ENCODE measurements at places on chromosomes 12 and 14. TPM values are rescaled to one million over a fixed set of nuclear protein-coding genes. Genes with fewer than 3 reads are reported as not detected.

P2RX2 gene
- 0.25 TPM for total RNA-seq

SMAGP gene
- total RNA-seq: 9.7 TPM

PCED1B gene
- total RNA-seq: 8.2 TPM

ETFBKMT gene
- 3.9 TPM for total RNA-seq

SPIC gene
- 0.28 TPM for total RNA-seq

DNAI7 gene
- 11.9 TPM for total RNA-seq

RCOR1 gene
- 31.6 TPM for total RNA-seq

BDKRB1 gene
- 0.18 TPM for total RNA-seq

ACSM4 gene
- not detected for total RNA-seq

FKBP3 gene
- 41.9 TPM for total RNA-seq

CD163L1 gene
- total RNA-seq: 4.0 TPM

LMO3 gene
- total RNA-seq: 171 TPM

SERPINA12 gene
- total RNA-seq: not detected

C12orf50 gene
- total RNA-seq: 0.12 TPM

CACNA2D4 gene
- 1.5 TPM for total RNA-seq

FAIM2 gene
- 0.57 TPM for total RNA-seq

- peak overlapping the region; percentile 27 for H3K27ac ChIP-seq
- H3K36me3 ChIP-seq: no peaks in the 10 kb centered on the region
- H3K4me3 ChIP-seq: no peak overlapping the region
- no peaks in the 10 kb centered on the region for H3K27me3 ChIP-seq
Observed at GRCh38 chr14:54665946-54666345, 99.0 kb downstream of the SAMD4A start.

- peaks cover 16% of the 10 kb centered on the region for H3K4me1 ChIP-seq
- H3K4me3 ChIP-seq: no peak overlapping the region
- H3K27ac ChIP-seq: no peak overlapping the region
- no peaks in the 10 kb centered on the region for H3K27me3 ChIP-seq
- no peaks in the 10 kb centered on the region for H3K36me3 ChIP-seq
Observed at GRCh38 chr14:104696671-104697316, 7.4 kb downstream of the INF2 start.

DNA sequence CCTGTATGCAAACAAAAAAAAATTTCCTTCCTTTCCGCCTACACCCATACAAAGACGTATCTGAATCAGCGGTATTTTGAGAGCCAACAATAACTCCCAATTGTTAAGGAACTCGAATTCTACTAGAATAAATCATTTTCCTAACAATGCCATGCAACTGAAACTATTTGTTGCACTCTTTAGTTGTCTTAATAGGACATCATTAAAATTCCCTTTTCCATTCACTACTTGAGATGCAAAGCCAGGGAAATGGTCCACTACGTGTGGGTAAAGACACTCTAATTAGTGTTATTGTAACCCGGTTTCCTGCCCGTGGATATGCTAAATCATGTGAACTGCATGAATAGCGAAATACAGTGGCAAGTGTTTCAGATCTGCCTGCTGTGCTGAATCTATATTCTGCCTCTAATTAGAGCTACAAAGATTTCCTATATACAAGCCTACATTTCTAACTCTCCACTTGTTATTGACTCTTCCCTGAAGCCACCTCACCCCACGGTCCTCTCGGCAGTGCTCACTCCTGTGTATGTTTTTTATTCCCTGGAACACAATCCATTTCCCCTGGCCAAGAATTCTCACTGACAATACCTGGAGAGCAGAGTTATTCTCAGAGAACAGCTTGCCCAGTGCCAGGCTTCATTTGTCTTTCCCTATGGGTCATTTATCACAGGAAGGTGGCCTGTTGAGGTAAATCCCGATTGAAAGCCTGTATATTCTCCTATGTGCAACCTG is 168.3 kb downstream of the PAWR start:
- H3K36me3 ChIP-seq: no peaks in the 10 kb centered on the region
- no peak overlapping the region for H3K4me3 ChIP-seq
- no peaks in the 10 kb centered on the region for H3K27me3 ChIP-seq
- no peak for DNase-seq

DNA sequence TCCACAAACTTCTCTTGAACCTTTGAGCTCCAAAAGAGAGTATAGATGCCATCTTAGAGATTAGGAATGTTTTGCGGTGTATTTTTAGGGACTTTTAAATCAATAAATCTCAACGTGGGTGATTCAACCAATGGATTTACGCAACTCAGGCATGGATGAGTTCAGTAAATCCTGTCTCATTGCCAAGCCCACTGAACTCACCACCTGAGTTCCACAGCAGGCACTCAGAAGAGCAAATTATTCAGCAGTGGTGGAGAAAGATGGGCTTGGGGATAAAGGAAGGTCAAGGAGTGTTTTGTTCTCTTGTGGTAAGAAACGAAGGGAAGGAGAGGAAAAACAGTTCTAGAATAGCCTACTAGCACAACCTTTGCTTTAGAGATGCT is 68.7 kb upstream of the HMGA2 start:
- DNase-seq: no peak
- no peak overlapping the region for H3K27ac ChIP-seq
- no peaks in the 10 kb centered on the region for H3K4me1 ChIP-seq
- no peaks in the 10 kb centered on the region for H3K36me3 ChIP-seq
- H3K27me3 ChIP-seq: no peaks in the 10 kb centered on the region
- H3K4me3 ChIP-seq: no peak overlapping the region

DNA sequence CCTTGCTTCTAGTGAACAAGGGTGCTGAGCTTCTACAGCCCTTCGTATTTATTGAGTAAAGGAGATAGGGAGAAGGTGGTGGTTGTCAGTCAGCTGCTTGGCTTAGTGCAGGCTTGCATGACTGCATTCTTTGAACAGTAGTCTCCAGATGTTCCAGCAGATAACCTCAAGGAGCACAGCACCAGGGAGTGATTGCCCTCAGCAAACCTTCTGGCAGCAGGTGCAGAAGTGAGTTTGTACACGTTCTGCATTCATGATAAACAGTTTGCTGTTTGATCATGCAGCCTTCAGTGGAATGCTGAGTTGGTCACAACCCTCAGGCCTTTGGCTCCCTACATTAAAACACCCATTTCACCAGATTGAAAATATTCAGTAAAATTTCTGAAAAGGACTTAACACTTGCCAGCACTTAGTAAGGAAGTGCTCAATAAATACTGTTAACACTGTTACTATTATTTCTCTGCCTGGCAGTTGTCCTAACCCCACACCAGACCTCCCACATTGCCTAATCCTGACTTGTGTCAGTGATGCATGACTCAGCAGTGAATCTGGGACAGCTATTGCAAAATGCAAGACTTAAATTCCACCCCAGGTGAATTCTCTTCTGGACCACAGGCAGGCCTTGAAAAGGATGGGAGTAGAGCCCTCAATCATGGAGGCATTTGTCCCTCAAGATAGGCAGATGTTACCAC is 18.9 kb upstream of the CARMIL3 start:
- DNase-seq: no peak
- H3K36me3 ChIP-seq: no peaks in the 10 kb centered on the region
- no peaks in the 10 kb centered on the region for H3K4me1 ChIP-seq
- no peak overlapping the region for H3K4me3 ChIP-seq

DNA sequence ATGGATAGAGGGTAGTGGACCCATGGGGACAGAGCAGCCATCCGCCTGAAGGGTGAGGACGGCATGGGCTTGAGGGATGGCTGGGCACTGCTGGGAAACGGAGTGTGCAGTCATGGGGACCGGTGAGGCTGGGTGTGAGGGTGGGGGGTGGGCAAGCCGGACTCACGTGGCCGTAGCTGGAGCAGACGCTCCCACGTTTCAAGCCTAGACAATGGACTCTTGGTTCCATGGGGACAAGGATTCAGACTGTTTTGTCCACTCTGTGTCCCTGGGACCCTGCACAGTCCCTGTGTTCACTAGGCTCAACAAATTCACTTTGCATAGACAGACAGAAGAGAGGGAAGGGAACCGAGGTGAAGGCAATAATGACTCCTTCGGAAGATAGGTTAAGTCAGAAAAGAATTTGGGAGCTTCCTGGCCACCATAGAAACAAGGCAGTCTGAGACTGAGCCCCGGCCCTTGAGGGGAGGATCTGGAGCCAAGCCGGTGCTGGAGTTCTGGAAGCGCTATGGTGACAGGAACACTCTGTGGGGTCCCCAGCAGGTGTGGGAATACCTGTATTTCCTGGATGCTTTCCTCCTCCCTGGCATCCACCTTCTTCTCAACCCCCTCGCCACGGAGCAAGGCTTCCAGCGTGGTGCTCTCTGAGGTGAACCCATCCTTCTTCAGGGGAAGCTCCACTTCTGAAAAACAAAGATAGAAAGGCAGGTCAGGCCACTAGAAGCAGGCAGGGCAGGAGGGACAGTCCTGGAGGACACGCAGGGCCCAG is 162.5 kb downstream of the DPF3 start:
- H3K36me3 ChIP-seq: no peaks in the 10 kb centered on the region
- H3K4me1 ChIP-seq: no peaks in the 10 kb centered on the region
- H3K4me3 ChIP-seq: no peak overlapping the region
- H3K27me3 ChIP-seq: no peaks in the 10 kb centered on the region
- DNase-seq: no peak

- no peak for DNase-seq
- no peaks in the 10 kb centered on the region for H3K36me3 ChIP-seq
- no peaks in the 10 kb centered on the region for H3K27me3 ChIP-seq
Observed at GRCh38 chr12:46516933-46517578, 144.5 kb upstream of the SLC38A2 start.

DNA sequence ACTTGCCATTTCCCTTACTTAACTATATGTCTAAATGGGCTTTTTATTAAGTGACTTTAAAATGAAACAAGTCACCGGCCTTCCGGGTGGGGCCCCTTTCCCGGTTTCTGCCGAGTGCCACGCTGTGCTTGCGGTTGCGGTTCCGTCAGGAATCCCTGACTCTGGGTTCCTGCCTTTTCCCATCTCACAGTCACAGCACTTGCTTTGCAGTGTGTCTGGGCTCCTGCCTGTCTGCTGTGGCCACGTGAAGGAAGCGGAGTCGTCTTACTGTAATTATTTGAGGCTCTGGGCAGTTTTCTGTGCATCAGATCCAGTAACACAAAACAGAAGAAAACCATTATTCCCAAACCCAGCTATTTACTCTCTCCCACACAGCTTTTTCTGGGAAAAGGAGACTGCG is 44.0 kb upstream of the FRMD6 start:
- H3K27ac ChIP-seq: no peak overlapping the region
- H3K4me1 ChIP-seq: no peaks in the 10 kb centered on the region
- no peak overlapping the region for H3K4me3 ChIP-seq
- no peaks in the 10 kb centered on the region for H3K27me3 ChIP-seq

DNA sequence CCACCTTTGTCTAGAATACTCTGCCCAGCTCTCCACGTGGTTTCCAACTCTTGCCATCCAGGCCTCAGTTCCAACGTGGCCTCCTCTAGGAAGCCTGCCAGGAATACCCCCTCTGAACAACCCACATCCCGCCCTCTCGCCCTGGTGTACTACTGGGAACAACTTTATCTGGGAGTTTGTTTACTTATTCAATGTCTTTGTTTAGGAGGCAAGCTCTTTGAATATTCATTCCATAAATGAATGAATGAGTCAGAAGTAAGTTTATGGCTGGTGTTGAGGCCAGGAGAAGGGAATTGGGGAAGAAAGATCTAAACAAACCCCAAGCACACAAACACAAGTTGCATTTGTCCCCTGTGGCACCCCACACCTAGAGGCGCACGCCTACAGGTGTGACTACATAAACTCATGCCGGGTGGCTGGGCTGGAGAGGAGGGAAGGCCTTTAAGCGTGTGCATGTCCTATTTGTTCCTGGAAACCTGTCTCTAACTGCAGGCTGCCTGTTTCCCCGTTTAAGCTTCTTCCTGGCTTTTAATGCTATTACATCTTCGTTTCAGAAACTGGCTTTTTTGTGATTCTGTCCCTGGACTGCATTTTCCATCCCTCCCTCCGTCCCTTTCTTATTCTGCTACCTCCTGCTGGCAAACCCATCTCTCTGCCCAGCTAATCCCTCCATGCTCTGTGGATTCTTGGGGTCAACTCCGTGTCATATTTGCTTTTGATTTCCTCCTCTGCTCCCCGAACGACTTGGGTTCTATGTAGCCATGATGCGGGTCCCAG is 57.9 kb downstream of the FZD10 start:
- no peaks in the 10 kb centered on the region for H3K4me1 ChIP-seq
- H3K27me3 ChIP-seq: peaks cover 21% of the 10 kb centered on the region
- no peak overlapping the region for H3K4me3 ChIP-seq

GRCh38 chr14:67666750-67667449 is 7.5 kb downstream of the VTI1B start:
- H3K27me3 ChIP-seq: no peaks in the 10 kb centered on the region
- H3K4me1 ChIP-seq: no peaks in the 10 kb centered on the region
- no peak overlapping the region for H3K27ac ChIP-seq
- H3K36me3 ChIP-seq: no peaks in the 10 kb centered on the region

- no peak for DNase-seq
- H3K27ac ChIP-seq: no peak overlapping the region
- peaks cover 7% of the 10 kb centered on the region for H3K4me1 ChIP-seq
- no peaks in the 10 kb centered on the region for H3K27me3 ChIP-seq
Observed at GRCh38 chr12:25714198-25714984, 161.3 kb upstream of the LMNTD1 start.

GRCh38 chr14:55221968-55222367 is 30.6 kb upstream of the DLGAP5 start:
- DNase-seq: no peak
- H3K4me3 ChIP-seq: no peak overlapping the region
- no peaks in the 10 kb centered on the region for H3K36me3 ChIP-seq
- no peak overlapping the region for H3K27ac ChIP-seq
- H3K4me1 ChIP-seq: no peaks in the 10 kb centered on the region

GRCh38 chr12:51773145-51773869 is 75.2 kb downstream of the FIGNL2 start:
- H3K36me3 ChIP-seq: no peaks in the 10 kb centered on the region
- H3K27ac ChIP-seq: no peak overlapping the region

DNA sequence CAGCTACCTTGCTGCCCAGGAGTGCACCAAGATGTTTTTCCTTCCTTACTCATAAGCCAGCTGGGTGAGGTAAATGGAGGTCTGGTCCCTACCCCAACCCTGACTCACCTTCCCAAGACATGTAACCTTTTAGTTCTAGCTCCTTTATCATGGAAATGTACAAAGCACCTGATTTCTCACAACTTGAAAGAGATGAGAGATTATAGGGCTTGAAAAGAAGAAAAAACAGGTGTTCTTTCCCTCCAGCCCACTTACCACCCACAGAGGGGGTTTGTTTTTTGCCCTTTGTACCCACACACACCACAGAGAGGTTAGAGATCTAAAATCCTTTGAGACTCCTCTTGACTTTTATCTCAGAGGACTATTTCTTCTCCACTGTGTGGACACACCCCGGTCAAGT is 21.1 kb downstream of the PLXNC1 start:
- no peak overlapping the region for H3K4me3 ChIP-seq
- no peaks in the 10 kb centered on the region for H3K4me1 ChIP-seq
- DNase-seq: no peak
- no peak overlapping the region for H3K27ac ChIP-seq
- H3K36me3 ChIP-seq: no peaks in the 10 kb centered on the region
